CMK (cell line): ENCODE measurements at places on chromosomes 3 and 15.

GRCh38 chr15:41997845-41998244 is 23.0 kb downstream of the PLA2G4E start:
- no peak for DNase-seq

GRCh38 chr15:47367726-47368390 is 349.4 kb upstream of the SEMA6D start:
- no peak for DNase-seq

DNA sequence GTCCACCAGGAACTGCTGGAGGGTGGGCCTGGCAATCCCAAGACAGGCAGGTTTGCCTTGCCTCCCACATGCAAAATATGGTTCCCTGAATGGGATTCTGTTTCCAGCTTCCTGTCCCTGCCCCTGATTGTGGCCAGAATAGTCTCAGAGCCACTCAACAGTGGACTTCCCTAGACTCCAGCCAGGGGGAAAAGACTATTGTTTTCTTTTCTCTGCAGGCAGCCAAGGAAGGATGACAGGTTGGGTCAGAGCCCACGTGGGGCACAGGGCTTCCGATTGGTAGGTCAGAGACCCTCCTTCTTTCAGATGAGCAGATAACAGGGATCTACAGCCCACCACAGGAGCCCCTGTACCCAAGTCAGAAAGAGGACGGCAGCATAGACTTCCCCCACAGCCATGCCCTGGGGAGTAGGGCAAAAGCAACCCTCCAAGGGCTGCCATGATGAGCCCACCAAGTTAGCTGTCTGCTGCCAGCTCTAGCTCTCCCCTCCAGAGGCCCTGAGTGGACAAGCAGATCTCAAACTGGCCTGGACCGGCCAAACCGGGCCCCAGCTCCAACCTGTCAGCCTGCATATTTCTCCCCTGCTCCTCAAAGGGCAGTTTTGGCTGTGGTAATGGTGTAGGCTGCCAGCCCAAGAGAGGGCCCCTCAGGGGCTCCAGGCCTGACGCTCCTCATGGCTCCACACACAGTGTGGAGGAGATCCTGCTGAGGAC is 6.4 kb downstream of the TLR9 start:
- DNase-seq = peak; percentile 66

- no peak for DNase-seq
Measured at GRCh38 chr15:75174729-75175128, 27.0 kb upstream of the C15orf39 start.

DNA sequence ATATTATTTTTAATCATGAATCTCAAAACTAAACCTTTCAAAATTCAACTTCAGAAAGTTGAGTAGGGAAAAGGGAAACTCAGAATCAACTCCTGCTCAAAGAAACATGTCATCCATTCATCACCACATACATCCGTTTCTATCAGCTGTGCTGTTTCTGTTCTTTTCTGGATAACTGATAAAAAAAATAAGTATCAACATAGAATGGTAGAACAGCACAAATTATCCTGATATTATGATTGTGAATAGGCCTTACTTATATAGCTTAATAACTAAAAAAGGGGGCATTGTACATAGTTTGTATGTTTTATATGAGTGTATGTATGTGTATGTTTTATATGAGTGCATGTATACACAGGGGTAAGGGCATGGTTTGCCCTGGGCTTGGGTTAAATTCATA is 3.1 kb downstream of the TM4SF1 start:
- no peak for DNase-seq

DNA sequence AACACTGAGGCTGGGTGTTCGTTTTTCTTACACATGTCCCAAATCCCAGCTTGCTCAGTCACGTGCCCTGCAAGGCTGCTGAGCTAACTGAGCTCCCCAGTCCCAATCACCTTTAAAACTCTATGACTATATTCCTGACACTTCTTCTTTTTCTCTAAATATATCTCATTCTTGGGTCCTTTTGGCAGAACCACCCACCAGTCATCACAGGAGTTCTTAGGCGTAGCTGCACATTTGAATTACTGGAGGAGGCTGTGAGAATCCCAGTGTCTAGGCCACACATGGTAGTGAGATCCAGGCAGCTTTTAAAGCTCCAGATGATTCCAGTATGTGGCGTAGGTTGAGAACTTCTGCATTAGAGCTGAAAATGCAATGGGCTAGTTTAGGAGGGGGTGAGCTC is 66.3 kb downstream of the ST8SIA2 start:
- DNase-seq = no peak
